ENCODE measurements at places on chromosomes 5 and 9.

GRCh38 chr5:175887463-175887862, 16.1 kb downstream of the CPLX2 start:
- DNase-seq = no peak

- no peak for DNase-seq
These were observed 18.8 kb downstream of the COL5A1 start for GRCh38 chr9:134660407-134660806.

GRCh38 chr5:93705896-93706295, 35.5 kb downstream of the POU5F2 start:
- no peak for DNase-seq

DNA sequence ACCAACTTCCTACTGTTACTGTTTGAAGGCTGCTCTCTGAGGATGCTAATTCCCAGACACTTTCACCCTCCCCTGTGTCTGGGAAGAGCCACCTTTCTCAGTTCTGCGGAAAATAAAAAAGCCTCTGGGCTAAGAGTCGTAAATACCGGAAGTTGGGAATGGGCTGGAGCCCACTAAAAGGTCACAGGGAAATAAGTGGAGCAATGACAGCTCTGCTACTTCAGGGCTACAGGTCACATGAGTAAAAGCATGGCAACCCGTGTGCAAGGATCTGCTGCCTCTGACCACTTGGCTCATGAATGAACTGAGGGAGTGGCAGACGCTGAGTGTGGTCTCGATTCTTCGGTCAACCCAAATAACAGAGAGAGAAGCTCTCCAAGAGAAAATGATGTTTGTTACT, 25.8 kb upstream of the ATP6V1G1 start:
- no peak for DNase-seq

- no peak for DNase-seq
These were observed 44.4 kb downstream of the ACTBL2 start for GRCh38 chr5:57437976-57438805.

- DNase-seq = no peak
These were observed 159.3 kb upstream of the TLX3 start for GRCh38 chr5:171149772-171150171.

DNA sequence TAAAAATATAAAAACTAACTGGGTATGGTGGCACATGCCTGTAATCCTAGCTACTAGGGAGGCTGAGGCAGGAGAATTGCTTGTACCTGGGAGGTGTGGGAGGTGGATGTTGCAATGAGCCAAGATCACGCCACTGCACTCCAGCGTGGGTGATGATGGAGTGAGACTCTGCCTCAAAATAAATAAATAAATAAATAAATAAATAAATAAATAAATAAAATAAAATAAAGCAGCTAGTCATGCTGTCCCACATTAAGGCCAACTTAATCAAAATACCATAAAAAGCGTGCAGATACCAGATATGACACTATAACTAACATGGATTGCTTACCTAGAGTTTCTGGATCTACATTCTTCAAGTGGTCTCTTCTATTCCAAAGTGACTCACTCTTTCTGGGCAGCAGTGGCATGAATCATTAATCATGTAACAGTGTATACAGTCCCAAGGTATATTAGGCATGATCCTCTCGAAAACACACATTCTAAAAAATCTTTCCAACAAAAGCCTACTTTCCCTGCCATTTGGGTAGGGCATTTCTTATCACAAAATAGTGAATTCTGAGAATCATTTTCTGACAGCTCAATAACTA, 187.1 kb downstream of the ELAVL2 start:
- no peak for DNase-seq

- no peak for DNase-seq
These were observed 12.6 kb upstream of the KIF27 start for GRCh38 chr9:83933790-83934189.

DNA sequence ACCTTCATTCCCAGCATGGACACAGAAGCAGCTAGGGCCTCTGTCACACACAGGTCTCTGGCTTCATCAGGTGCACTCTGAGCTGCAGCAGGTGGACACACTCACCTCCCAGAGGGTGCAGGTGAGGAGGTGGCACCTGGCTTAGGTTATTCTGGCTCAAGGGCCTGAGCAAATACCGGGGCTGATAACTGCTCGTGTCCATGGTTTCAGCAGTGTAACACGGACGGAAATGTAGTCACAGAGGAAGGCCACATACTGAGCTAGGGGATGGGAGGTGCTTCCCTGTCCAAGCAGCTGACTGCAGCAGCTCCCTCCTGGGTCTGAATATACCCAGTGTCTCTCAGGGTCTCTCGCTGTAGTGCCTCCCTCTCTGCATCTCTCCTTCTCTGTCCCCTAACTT, 5.7 kb downstream of the PHF2 start:
- no peak for DNase-seq

GRCh38 chr9:87944682-87945081, 26.9 kb downstream of the SPATA31C1 start:
- DNase-seq = no peak

DNA sequence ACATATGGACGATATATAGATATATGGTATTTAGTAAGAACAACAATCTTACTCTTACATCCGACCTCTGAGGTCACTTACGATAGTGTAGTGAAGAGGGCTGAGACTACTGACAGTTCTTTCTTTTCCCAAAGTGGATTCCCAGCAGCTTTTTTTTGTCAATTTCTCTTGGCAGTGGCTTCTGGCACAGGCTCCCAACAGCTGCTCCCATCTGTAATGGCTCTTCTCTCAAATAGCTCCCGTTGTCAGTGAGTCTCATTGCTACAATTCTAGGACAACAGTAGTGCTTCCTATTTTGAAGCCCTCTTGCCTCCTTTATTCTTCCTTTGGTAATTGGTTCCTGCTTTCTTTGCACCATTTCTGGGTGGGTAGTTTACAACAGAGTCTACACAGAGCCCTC, 68.4 kb downstream of the SLC25A46 start:
- no peak for DNase-seq

- DNase-seq = no peak
These were observed 513.6 kb downstream of the RASEF start for GRCh38 chr9:82549174-82549821.

DNA sequence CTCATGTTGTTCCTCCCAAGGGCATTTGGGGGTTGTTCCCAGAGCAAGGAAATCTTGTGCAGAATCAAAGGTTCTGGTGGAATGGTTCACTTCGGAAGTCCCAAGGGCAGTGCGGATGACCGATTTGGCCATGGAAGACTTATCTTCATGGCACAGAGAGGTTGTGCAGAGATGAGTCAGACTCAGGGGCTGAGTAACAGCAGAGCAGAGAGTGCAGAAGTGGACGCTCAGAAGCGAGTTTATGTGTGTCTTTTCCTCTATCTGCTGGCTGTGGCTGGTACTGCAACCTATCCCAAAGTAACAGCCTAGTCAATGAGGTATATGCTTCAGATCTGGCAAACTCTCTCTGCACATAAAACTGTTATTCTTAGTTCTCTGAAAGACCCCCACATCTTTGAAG, 118.1 kb downstream of the DPYSL3 start:
- no peak for DNase-seq

DNA sequence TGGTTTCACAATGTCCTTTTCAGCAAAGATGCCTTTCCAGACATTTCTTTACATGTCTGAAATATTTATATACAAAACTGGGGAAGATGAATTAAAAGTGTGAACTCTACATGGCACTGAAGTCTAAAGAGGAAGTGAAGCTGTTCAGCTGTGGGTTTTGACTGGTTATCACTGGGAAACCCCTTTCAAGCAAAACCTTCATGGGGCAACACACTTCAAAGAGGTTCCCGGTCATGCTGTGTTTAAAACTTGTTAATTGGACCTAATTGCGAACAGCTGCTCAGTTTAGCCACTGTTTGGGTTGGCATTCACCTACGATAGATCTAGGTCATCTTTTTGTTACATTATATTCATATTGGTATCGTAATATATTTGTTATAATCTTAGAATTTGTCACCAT, 20.0 kb upstream of the GDNF start:
- DNase-seq = no peak

- no peak for DNase-seq
These were observed 158.4 kb downstream of the PPP2R2B start for GRCh38 chr5:146720107-146720506.

- DNase-seq = no peak
These were observed 34.9 kb downstream of the YTHDC2 start for GRCh38 chr5:113548396-113548795.

DNA sequence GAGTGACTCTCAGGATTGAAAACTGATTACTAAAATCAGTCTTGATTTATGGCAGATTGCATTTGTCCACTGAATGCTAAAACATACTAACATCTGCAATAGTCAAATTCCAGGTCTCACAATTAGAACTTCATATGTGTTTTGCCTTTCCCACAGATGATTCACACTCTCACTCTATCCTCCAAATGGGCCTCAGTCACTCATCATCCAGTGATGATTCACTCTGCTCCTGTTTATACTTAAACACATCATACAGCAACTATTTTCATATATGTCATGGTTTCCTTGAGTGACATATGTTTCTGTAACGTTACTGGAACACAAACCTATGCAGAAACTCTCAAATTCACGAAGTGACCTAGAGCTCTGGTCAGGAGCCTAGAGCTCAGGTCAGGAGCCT, 512.9 kb downstream of the HINT1 start:
- no peak for DNase-seq

- DNase-seq = no peak
These were observed 30.0 kb downstream of the GALNT12 start for GRCh38 chr9:98837516-98837915.

GRCh38 chr9:79664375-79664831, 92.6 kb downstream of the TLE4 start:
- no peak for DNase-seq
